A549 treated with ZK216348 at 1 μM for 4 hours (cell line): ENCODE measurements at places on chromosomes 3 and 15. TPM values are rescaled to one million over a fixed set of nuclear protein-coding genes. Genes with fewer than 3 reads are reported as not detected.

Gene MCF2L2
- 0.14 to 0.83 TPM (median 0.26 TPM) in 5 replicates for total RNA-seq

Gene NEK11
- 4.2 to 5.9 TPM (median 4.5 TPM) in 5 replicates for total RNA-seq

Gene ASB14
- not detected in 5 replicates for total RNA-seq

Gene LNP1
- 0.64 to 1.4 TPM (median 0.79 TPM) in 5 replicates for total RNA-seq

Gene LYZL4
- total RNA-seq: not detected in 5 replicates

Gene LRRC31
- not detected in 5 replicates for total RNA-seq
